Peyer's patch (tissue), 4 donors: ENCODE measurements at places on chromosomes 2 and 18. TPM values are rescaled to one million over a fixed set of nuclear protein-coding genes. Genes with fewer than 3 reads are reported as not detected.

DNA sequence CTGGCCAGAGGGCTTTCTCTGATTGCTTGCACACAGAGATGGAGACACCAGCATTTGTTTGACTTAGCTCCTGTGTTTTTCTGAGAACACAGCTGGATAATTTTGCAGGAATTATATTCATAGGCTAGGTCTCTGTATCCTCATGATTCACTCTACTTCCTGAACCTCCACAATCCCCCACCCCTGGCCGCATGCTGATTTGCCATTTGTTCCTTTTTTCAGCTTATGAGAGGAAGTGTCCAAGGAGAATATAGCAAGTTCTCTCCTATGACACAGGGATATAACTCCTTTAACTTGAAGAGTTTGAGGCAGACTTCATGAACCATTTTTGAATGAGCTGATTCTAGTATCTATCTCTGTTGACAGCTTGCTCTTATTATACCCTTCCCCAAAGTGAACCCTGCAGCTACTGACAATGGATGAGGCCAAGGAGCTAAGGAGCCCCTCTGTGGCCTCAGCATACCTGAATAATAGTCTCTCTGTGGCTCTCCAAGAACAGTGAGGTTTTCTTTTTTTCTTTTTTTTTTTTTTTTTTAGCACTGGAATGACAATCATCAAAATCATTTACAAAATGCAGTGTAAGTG, 15.4 kb downstream of the CAVIN2 start:
- no peak for DNase-seq

GRCh38 chr2:36456227-36457175, 100.9 kb downstream of the CRIM1 start:
- peak; percentile 59 for DNase-seq

Gene COL4A3
- under 0.01 TPM for total RNA-seq

Gene DQX1
- 88.6 TPM for total RNA-seq
